Hair follicle dermal papilla cell (primary cell): ENCODE measurements at places on chromosomes 2 and 18. TPM values are rescaled to one million over a fixed set of nuclear protein-coding genes. Genes with fewer than 3 reads are reported as not detected.

Gene CD207
- not detected in 2 replicates for total RNA-seq

Gene ANKRD53
- total RNA-seq, result 2.4 and 2.7 TPM in 2 replicates

Gene CIAO1
- 90.3 and 110 TPM in 2 replicates for total RNA-seq

Gene TUBA4B
- not detected in 2 replicates for total RNA-seq

Gene DPP4
- 41.2 and 56.7 TPM in 2 replicates for total RNA-seq

Gene TEX261
- 32.1 and 44.8 TPM in 2 replicates for total RNA-seq

Gene LIMS4
- total RNA-seq, result 0.65 TPM in 1 of 2 replicates, not detected in the other

Gene IGFBP5
- total RNA-seq, result 206 and 734 TPM in 2 replicates

Gene REG3G
- not detected in 2 replicates for total RNA-seq

Gene ARID5A
- 20.3 and 21.6 TPM in 2 replicates for total RNA-seq

Gene CHRNG
- total RNA-seq, result not detected in 2 replicates

Gene KCNS3
- 1.3 and 2.4 TPM in 2 replicates for total RNA-seq

Gene POTEI
- not detected in 2 replicates for total RNA-seq
